Activated CD4-positive, alpha-beta memory T cell treated with anti-CD3 and anti-CD28 coated beads for 36 hours (primary cell): ENCODE measurements at places on chromosomes 3 and 15.

DNA sequence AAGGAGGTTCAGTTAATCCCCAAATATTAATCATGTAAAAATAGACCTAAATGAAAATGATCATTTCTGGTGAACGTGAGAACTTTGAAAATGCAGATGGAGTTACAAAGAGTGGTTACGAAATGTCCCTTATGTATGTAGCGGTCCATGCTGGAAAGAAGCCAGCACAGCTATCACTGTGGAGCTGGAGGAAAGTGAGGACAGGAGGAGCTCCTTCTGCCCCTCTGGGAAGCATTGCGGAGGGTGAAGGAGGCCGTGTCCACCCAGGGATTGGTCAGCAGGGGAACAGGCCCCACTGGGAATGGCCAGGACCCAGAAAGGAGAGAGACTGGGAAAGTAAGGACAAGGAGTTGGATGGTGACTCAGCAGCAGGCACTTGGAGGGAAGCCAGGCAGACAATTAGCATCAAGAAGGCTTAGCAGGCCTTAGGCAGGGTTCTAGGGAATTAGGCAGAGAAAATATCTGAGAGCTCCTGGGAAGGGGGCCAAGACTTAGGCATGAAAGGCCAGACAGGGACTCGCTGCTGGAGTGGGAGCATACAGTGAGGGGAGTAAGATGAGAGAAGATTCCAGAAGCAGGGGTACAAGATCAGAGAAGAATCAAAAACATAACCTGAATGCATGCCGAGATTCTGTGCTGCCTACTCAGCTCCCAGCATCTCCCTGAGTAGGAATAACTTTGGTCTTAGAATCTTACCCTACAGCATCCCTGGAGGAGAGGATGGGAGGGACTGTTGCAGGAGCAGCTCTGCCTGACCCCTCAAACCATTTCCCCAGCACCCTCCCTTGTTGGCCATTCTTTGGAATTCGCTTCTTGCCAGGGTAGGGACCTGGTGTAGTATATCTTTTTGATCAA, 171.0 kb upstream of the UMPS start:
- no peak for DNase-seq

DNA sequence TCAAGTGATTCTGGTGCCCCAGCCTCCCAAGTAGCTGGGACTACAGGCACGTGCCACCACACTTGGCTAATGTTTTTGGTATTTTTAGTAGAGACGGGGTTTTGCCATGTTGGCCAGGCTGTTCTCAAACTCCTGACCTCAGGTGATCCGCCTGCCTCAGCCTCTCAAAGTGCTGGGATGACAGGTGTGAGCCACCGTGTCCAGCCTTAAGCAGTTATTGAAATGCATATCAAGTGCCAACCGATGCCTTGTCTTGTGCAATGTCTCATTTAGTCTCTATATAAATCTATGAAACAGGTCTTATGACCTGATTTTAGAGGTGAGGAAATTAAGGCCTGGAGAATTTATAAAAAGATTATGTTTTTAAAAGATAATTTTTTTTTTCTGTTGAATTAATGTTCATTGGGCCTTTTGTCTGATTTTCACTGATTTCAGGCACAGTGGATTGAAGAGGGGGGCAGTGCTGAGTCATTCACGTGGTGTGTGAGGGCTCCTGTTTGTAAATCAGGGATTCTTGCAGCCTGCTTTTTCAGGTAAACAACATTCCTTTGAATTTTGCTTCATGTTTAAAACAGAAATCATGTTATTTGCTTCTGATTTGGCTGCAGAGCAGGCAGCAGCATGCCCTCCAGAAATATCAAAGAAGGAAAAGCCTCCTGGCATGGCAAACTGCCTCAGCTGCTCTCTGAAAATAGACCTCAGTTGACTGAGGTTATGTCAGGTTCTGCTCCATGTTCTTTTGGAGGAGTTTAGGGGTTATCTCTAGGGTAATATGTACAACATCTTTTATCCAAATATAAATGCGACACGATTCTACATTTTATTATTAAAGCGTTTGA, 407.0 kb upstream of the RGMA start:
- DNase-seq: no peak

DNA sequence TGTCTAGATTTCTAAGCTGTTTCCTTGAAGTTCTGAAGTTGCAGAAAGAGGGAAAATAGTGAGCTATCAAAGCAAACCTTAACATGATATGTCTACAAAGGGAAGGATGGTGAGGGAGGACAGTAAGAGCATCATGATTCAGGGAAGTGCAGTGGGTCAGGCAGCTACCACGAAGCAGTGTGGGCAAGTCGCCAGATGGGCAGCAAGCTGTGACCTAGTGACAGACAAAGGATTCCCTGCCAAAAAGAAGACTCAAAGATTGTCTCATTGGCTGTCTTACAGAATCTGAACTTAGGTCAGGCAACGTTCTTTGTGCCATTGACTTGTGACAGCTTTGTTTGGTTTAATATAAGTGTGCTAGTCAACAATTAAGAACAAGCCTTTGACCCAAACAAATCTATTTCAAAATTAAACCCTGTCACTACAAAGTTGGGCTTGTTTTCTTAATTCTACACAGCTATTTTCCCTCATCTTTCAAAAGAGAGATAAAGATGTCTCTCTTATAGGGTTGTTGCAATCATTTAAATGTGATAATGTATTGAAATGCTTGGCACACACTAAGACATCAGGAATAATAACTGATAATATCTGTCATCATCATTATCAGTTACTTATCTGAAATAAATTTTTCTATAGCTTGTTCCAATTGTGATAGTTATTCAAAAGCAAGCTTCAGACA, 153.3 kb downstream of the ECT2 start:
- DNase-seq: no peak

GRCh38 chr15:52068004-52068615, 44.5 kb downstream of the BCL2L10 start:
- DNase-seq: no peak

DNA sequence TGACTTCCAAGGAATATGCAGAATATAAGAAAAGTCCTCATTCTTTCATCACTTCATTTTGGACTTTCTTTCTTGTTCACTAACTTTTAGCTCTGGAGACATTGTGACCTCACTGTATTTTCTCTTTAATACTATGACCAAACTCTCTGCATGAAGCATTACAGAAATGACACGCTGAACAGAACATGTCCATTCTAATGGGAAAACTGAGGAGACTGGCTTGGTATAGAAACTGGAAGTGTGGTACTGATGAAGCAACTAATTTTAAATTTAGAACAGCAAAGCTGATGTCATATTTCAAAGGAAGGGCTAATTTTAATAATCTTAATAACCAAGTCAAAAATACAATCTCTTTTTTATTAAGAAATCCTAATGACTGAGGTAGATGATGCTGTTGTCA, 4.7 kb downstream of the DPH3 start:
- DNase-seq: no peak

GRCh38 chr15:54288049-54288448, 309.8 kb downstream of the UNC13C start:
- no peak for DNase-seq

- DNase-seq: no peak
These were observed 128.5 kb downstream of the RBMS3 start for GRCh38 chr3:29409409-29409808.

GRCh38 chr3:197428117-197428801, 127.5 kb downstream of the BDH1 start:
- peak; percentile 75 for DNase-seq

GRCh38 chr15:69992348-69992747, 105.4 kb downstream of the TLE3 start:
- no peak for DNase-seq

DNA sequence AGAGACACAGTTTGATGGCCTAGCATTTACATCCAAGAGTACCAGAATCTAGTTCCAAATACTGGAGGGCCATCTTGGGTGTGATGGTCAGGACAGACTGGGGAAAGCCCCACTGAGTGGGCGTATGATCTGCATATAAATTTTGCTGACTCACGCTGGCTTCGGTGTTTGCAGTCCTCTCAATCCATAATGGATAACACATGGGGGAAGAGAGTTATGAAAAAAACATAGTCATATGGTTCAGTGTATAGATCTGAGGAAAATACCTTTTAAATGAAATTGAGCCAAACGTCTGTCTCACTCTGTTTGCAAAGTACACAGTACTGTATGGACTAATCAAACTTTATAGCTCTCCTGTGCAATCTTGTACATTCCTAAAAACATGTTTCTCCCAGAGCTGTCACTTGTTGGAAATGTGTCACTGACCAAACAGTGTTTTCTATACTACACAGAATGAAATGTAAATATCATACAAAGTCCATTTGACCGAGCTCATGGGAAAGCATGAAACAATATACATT, 125.3 kb upstream of the THBS1 start:
- peak; percentile 27 for DNase-seq

- no peak for DNase-seq
These were observed 43.2 kb downstream of the EPHB3 start for GRCh38 chr3:184604615-184605290.

GRCh38 chr3:181823716-181824115, 112.0 kb downstream of the SOX2 start:
- DNase-seq: no peak

GRCh38 chr3:112560307-112560706, 1.5 kb downstream of the ATG3 start:
- no peak for DNase-seq

DNA sequence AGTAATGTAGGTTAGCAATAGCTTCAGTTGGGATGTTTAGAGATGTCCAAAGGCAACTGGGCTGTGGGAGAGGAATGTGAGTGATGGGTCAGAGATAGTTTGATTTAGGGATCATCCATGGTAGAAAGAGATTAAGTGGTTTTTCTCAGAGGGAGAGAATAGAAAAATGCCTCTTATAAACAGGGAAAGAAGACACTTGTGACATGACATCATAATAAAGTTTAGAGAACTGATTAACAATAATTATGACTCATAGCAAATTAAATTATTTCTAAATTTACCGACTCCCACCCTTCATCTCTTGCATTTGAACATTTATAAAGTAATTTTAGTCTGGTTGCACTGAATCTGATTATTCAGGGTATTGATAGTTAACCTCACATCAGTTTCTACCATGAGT, 145.1 kb downstream of the CDIN1 start:
- no peak for DNase-seq

DNA sequence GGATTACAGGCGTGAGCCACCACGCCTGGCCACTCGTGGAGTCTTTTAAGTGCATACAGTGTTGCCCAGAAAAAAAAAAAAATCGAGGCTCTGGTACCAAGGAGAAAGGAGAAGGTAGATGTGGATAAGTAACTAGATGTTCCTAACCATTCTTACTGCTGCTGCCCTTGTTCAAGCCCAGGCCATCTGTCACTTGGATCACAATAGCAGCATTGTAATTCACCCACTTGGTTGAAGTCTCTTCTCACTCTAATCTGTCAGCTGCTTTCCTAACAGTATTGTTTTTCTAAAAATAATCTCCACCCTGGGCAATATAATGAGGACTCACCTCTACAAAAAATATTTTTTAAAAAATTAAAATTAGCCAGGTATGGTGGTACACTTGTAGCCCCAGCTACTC, 58.0 kb upstream of the CRTC3 start:
- DNase-seq: no peak

GRCh38 chr3:9808345-9809037, 1.6 kb upstream of the TTLL3 start:
- DNase-seq: peak; percentile 70

- no peak for DNase-seq
These were observed 40.6 kb upstream of the DHX36 start for GRCh38 chr3:154364849-154365248.

- no peak for DNase-seq
These were observed 80.0 kb downstream of the FNDC3B start for GRCh38 chr3:172119266-172119969.

- no peak for DNase-seq
These were observed 65.1 kb downstream of the ZNF445 start for GRCh38 chr3:44412365-44412764.

- DNase-seq: no peak
These were observed 156.1 kb downstream of the TBL1XR1 start for GRCh38 chr3:177041021-177041729.

DNA sequence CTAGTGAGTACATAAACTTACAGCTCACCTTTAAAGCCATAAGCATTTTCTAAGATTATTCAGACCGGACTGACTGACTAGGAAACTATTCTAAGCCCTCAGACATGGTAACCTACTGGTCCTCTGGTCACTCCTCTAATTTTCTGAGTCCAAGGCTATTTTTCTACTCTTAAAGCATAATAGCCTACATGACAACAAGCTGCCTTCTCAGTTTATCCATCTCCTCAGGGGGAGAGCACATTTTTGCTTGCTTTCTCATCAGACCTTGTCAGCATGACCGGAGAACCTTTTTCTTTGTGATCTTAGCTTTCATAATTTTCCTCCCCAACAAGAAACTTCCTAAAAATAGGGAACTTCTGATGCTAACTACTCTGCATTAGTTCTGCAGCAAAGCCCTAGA, 38.4 kb downstream of the UBP1 start:
- DNase-seq: no peak

GRCh38 chr3:151740581-151740980, 6.9 kb downstream of the AADACL2 start:
- no peak for DNase-seq

DNA sequence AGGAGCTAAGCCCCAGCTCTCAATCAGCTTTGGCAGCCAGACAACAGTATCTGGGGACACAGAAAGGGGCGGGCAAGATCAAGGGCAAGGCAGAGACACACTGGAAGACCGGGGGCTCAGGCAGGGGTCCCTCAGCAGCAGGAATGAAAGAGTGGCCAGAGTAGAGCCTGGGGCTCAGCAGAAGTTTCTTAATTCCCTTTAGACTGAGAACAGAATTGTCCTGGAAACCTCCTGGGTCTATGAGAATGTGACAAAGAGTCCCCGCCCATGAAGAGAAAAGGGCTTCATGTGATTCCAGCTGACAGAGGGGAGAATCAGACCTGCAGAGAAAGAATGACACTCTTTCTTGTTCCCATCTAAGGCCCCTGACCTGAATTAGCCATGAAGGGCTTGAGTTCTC, 95.2 kb upstream of the CTNNB1 start:
- DNase-seq: no peak

- DNase-seq: no peak
These were observed 35.1 kb downstream of the CTXND1 start for GRCh38 chr15:80216911-80217310.

GRCh38 chr15:70427167-70428120, 329.7 kb upstream of the TLE3 start:
- DNase-seq: no peak
